ENCODE measurements at places on chromosomes 5 and 9. TPM values are rescaled to one million over a fixed set of nuclear protein-coding genes. Genes with fewer than 3 reads are reported as not detected.
A peak's percentile ranks its signal among the peaks of the same experiment; 100 is the strongest.

GRCh38 chr5:73218552-73219171, 45.7 kb downstream of the TMEM174 start:
- no peak for ATAC-seq

- peak; percentile 69 for ATAC-seq
Observed at GRCh38 chr9:96116275-96117064, 185.5 kb downstream of the HSD17B3 start.

The PCDHA1 gene
- total RNA-seq: 0.22 TPM

DNA sequence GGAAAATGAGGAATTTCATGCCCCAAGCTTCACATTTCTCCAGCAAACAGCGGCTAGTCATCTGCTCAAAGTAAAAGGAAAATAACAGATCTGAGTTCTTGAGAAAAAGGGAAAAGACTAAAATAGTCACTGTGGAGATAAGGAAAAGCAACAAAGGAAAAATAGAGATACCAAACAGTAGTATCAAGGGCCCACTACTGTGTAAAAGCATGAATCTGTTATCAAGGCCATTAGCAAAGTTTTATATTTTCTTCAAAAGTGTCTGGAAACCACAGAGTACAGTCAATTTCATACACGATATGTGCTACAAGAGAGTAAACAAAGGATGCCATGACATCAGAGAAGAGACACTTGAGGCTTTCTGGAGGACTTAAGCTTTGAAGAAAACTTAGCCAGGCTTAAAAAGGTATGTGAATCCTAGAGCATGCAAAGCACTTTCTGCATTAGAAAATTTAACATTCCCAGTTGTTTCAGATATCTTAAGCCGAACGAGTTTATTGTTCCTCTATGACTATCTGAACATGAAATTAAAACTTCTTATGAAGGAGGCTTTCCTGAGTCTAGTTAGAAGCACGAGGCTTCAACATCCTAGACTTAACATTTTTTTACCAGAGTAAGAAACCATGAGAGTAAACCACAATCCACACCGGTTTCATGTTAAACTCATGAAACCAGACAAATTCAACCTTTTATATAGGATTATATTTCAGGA, 1.2 kb downstream of the TTC33 start:
- peak; percentile 4 for ATAC-seq

The IL4 gene
- not detected for total RNA-seq

The CTXN3 gene
- 18.3 TPM for total RNA-seq

The MEGF9 gene
- 6.3 TPM for total RNA-seq

The IL13 gene
- total RNA-seq: not detected

- ATAC-seq: no peak
Observed at GRCh38 chr9:10562581-10563343, 50.0 kb downstream of the PTPRD start.

GRCh38 chr5:146766013-146766412, 112.5 kb downstream of the PPP2R2B start:
- no peak for ATAC-seq

- ATAC-seq: no peak
Observed at GRCh38 chr5:109714592-109714991, 24.9 kb downstream of the MAN2A1 start.

GRCh38 chr5:133947431-133947841, 21.0 kb downstream of the C5orf15 start:
- ATAC-seq: no peak

- ATAC-seq: peak; percentile 99
Observed at GRCh38 chr5:98309785-98310598, 463.5 kb upstream of the RGMB start.

- no peak for ATAC-seq
Observed at GRCh38 chr5:169288066-169288930, 12.6 kb downstream of the SLIT3 start.

GRCh38 chr9:124835026-124835557, 18.2 kb upstream of the WDR38 start:
- peak; percentile 75 for ATAC-seq

Data from motor neuron (in vitro differentiated cells).